A549 treated with RU486 at 1 μM for 4 hours (cell line): ENCODE measurements at places on chromosomes 6 and 20. TPM values are rescaled to one million over a fixed set of nuclear protein-coding genes. Genes with fewer than 3 reads are reported as not detected.

KDM1B gene
- total RNA-seq, result 6.3 to 7.8 TPM (median 7.3 TPM) in 5 replicates

TNFAIP3 gene
- 11.3 to 19.9 TPM (median 12.3 TPM) in 5 replicates for total RNA-seq

PSORS1C2 gene
- total RNA-seq, result not detected in 5 replicates

PXMP4 gene
- total RNA-seq, result 4.4 to 7.1 TPM (median 6.3 TPM) in 5 replicates

KAT14 gene
- 7.6 to 11.0 TPM (median 10.1 TPM) in 5 replicates for total RNA-seq

TMX4 gene
- total RNA-seq, result 13.8 to 15.7 TPM (median 14.3 TPM) in 5 replicates

TEAD3 gene
- total RNA-seq, result 4.4 to 6.6 TPM (median 5.7 TPM) in 5 replicates

PNPLA1 gene
- not detected in 5 replicates for total RNA-seq

TOP1 gene
- 64.3 to 96.0 TPM (median 79.7 TPM) in 5 replicates for total RNA-seq

PROKR2 gene
- not detected in 5 replicates for total RNA-seq

RNASET2 gene
- total RNA-seq, result 13.4 to 18.1 TPM (median 15.6 TPM) in 5 replicates

PACRG gene
- total RNA-seq, result 0.25 TPM in 1 of 5 replicates, not detected in the others

MUC22 gene
- 0.01 to 0.03 TPM in 2 of 5 replicates, not detected in the others for total RNA-seq

BPIFB2 gene
- not detected in 5 replicates for total RNA-seq

BPIFA2 gene
- not detected in 5 replicates for total RNA-seq

PTCRA gene
- not detected in 5 replicates for total RNA-seq

PTPRK gene
- 13.0 to 17.5 TPM (median 15.1 TPM) in 5 replicates for total RNA-seq

ISM1 gene
- 0.16 to 0.56 TPM (median 0.37 TPM) in 5 replicates for total RNA-seq

RIPOR2 gene
- not detected in 5 replicates for total RNA-seq

AIF1 gene
- total RNA-seq, result not detected in 5 replicates

ASIP gene
- not detected in 5 replicates for total RNA-seq

NRSN1 gene
- total RNA-seq, result not detected in 5 replicates

SSTR4 gene
- total RNA-seq, result 0.07 TPM in 1 of 5 replicates, not detected in the others

APCDD1L gene
- 0.10 TPM in 1 of 5 replicates, not detected in the others for total RNA-seq

BACH2 gene
- total RNA-seq, result 0.25 to 0.73 TPM (median 0.33 TPM) in 5 replicates

FAM210B gene
- total RNA-seq, result 7.6 to 12.4 TPM (median 12.3 TPM) in 5 replicates

CPNE5 gene
- 0.05 to 0.15 TPM (median 0.08 TPM) in 4 of 5 replicates, not detected in the other for total RNA-seq

SEMG1 gene
- not detected in 5 replicates for total RNA-seq

C20orf202 gene
- 0.09 to 0.12 TPM in 2 of 5 replicates, not detected in the others for total RNA-seq

OGFR gene
- total RNA-seq, result 38.9 to 51.2 TPM (median 44.8 TPM) in 5 replicates

TMEM244 gene
- not detected in 5 replicates for total RNA-seq

TRIM40 gene
- total RNA-seq, result not detected in 5 replicates

CCN2 gene
- total RNA-seq, result 22.3 to 35.2 TPM (median 29.9 TPM) in 5 replicates

HSPA1A gene
- 157 to 340 TPM (median 232 TPM) in 5 replicates for total RNA-seq

EPHA7 gene
- 0.03 to 0.18 TPM (median 0.07 TPM) in 5 replicates for total RNA-seq

SIM1 gene
- not detected in 5 replicates for total RNA-seq

CST4 gene
- not detected in 5 replicates for total RNA-seq

OSER1 gene
- total RNA-seq, result 48.4 to 53.3 TPM (median 49.6 TPM) in 5 replicates

CLDN20 gene
- total RNA-seq, result not detected in 5 replicates

OR2H2 gene
- total RNA-seq, result not detected in 5 replicates

BNIP5 gene
- not detected in 5 replicates for total RNA-seq

SNAP91 gene
- total RNA-seq, result 0.26 to 0.46 TPM (median 0.31 TPM) in 4 of 5 replicates, not detected in the other

ESF1 gene
- 19.2 to 34.1 TPM (median 23.5 TPM) in 5 replicates for total RNA-seq

TPBG gene
- total RNA-seq, result 39.9 to 52.9 TPM (median 50.6 TPM) in 5 replicates

PRKN gene
- 0.07 TPM in 1 of 5 replicates, not detected in the others for total RNA-seq

CPXM1 gene
- not detected in 5 replicates for total RNA-seq
